ENCODE measurements at places on chromosomes 2 and 18.
A peak's percentile ranks its signal among the peaks of the same experiment; 100 is the strongest.

GRCh38 chr2:86370579-86370978, 33.2 kb upstream of the REEP1 start:
- no peak for DNase-seq

DNA sequence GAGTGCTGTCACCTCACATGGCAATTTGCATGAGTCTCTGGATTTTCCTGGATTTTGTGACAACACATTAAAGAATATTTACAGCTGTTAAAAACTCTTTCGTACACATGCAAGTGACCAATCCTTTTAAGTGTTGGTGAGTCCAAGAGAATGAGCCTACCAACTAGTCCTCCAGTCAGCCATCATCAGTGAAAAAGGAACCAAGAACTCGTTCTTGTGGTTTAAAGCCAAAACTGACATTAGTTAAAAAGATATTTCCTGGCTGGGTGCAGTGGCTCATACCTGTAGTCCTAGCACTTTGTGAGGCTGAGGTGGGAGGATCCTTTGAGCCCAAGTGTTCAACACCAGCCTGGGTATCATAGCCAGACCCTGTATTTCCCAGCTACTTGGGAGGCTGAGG, 215.4 kb upstream of the ITGA4 start:
- DNase-seq: no peak

- DNase-seq: no peak
These were observed 153.0 kb downstream of the NRP2 start for GRCh38 chr2:205835251-205835791.

- no peak for DNase-seq
These were observed 19.2 kb downstream of the POU3F3 start for GRCh38 chr2:104872866-104873688.

DNA sequence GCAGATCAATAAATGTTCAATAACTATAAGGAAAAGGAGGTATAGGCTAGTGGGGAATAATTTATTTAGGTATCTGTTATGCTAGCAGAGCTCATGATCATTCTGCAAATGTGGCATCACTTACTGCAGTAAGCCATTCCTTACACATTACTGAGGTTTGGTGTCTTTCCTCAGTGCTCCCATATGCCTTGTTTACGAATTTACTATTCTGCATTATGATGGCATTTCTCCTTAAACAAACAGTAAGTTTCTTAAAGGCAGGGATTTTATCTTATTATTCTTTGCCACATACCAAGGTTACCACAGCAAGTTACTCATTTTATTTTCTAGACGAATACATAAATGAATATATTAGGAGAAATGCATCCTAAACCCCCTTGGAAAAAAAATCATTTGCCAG, 88.4 kb downstream of the DSEL start:
- DNase-seq: no peak

GRCh38 chr2:235373171-235373570, 120.7 kb upstream of the AGAP1 start:
- no peak for DNase-seq

DNA sequence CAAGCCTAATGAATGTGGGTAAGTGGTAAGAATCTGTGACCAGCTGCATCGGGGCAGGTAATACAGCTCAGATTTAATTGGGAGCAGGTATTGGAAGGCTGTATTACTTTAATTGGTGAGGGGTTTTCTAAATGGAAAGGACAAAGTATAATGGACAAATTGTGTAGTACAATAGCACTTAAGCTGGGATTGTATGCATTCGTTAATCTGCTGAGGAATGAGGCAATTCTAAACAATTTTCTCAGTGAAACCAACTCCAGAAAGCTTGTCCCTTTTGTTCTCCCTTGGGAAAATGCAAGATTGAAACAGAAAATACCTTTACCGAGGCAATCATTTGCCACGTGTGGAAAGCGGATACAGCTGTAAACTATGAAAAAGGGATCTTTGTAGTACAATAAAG, 801.6 kb upstream of the POU3F3 start:
- DNase-seq: no peak

DNA sequence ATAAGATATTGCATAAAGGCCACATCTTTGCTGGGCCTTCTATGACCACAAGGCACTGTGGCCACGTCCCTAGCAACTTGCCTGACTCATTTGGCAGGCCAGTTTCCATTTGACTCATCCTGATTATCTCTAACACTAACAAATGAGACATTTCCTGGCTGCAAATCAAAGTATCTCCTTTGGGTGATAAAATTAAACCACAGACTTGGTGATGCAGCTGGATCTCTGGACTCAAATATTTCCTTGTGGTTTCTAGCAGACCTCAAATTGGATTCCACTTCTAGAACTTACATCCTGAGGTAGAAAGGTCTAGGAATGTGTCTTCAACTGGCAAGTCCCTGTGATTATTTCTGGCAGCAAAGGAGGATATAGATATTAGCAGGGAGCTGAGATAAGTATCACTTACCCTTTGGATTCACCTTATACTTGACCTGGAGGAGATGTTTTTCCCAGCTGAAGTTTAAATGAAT, 167.9 kb upstream of the NXPH2 start:
- DNase-seq: no peak

DNA sequence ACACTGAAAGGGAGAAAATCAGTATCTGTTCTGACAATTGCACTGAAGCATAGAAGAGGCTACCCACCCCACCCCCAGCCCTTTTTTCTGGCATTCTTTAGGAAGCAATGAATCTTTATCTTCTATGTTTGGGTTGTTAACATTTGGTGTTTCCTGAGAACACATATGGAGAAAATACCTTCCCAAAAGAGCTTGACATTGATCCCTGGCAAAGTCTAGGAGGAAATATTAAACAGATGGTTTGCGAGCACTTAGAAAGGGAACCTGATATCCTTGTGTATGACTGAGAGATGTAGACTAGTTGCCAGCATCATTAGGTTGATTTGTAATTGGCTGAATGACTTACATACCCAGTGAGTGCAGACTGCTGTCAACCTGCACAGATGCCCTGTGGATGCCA, 42.9 kb downstream of the DOK1 start:
- no peak for DNase-seq

GRCh38 chr18:79523736-79524180, 128.0 kb downstream of the NFATC1 start:
- DNase-seq: no peak

DNA sequence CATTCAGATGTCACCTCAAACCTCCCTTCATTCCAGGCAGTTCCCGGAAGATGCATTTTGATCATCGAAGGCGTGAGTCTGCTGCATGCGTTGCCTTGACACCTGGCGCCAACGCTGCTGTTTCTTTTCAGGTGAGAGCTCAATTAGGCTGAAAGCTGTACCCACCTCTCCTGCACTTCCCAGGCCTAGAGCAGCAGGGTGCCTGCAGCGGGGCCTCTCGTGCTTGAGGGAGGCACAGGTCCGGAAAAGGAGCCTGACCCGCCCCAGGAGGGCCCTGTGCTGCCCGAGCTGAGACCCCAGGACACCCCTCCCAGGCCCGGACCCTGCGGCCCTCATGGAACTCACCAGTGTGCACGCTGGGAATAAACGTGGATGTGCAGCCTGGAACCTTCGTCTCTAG, 31.4 kb upstream of the KCNG2 start:
- DNase-seq: peak; percentile 21

DNA sequence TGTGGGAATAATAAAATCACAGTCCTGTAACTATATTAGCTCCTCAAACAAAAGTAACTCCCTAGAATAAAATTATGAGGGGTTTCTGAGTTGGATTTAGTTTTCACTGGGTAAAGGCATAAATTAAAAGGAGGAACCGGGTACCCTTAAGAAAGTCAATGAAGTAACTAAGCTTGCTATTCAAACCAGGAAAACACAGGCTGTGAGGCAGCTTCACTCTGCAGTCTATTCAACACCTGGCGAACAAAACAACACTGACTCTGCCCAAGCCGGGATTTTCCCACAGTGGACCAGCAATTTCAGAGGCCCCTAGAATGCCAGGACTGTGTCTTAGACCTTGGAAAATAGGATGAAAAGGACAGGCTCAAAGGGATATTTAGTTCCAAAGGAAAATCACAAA, 24.6 kb upstream of the CREB1 start:
- no peak for DNase-seq

GRCh38 chr2:143742581-143742980, 613.4 kb downstream of the ARHGAP15 start:
- DNase-seq: no peak

GRCh38 chr2:235570256-235570655, 76.4 kb downstream of the AGAP1 start:
- no peak for DNase-seq

DNA sequence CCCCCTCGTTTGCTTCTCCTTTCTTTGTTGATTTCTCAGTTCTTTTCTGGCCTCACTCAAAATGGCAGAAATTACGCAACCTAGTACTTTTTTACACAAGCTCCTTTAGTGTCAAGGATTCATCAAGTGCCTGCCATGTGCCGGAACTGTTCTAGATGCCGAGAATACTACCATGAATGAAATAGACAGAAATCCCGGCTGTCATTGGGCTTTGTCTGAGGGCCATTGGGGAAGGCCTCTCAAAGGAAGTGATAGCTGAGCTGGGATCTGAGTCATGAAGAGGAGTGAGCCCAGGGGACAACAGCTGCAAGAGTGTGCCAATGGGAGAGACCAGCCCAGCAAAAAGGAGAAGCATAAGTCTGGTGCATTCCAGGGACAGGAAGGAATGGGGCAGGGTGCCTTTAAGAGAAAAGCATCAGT, 34.3 kb upstream of the PPP1CB start:
- DNase-seq: no peak

DNA sequence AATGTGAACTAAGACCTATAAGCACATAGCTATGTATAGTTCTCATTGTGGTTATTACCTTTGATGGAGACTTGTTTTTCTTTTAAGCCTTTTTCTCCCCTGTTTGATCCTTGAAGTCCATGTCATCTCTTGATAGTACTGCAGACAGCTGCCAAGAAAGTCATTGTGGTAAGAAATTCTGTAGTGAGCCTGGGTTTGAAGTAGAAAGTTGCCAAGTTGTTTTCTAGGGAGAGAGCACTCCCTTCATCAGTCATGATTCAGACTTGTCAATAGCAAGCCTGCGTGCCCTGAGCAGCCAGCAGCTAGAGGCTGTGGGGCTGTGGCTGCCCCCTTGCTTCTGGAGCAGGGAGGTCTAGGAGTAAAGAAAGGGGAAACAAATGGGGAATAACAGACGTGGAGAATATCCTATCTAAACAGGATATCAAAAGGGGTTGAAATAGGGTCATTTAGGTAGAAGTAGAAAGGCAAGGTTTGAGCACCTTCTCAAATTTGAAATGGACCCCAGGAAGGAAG, 8.4 kb downstream of the SP5 start:
- DNase-seq: no peak
